Calu3 (cell line): ENCODE measurements at places on chromosomes 1 and 21. TPM values are rescaled to one million over a fixed set of nuclear protein-coding genes. Genes with fewer than 3 reads are reported as not detected.

DNA sequence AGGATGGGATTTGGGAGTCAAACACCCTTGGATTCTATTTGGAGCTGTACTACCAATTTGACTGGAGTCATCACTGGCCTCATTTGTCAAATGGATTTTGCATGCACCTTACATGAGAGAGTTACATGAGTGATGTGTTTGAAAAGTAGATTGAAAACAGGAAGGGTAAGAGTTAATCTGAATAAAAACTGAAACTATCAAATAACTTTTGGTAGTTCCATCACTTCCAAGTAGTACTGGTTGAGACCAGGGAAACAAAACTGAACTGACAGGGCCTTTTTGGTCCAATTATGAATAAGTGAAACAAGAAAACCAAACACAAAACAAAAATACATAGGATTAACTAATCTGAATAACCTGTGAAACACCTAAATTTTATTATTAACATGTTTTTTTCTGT is 30.2 kb downstream of the NUCKS1 start:
- H3K27me3 ChIP-seq, result no peaks in the 10 kb centered on the region
- DNase-seq, result no peak
- peaks cover 27% of the 10 kb centered on the region for H3K4me1 ChIP-seq

GRCh38 chr1:160726498-160727315 is 12.3 kb upstream of the SLAMF7 start:
- no peak overlapping the region for H3K27ac ChIP-seq
- DNase-seq, result peak; percentile 78
- no peaks in the 10 kb centered on the region for H3K4me1 ChIP-seq
- no peaks in the 10 kb centered on the region for H3K36me3 ChIP-seq
- H3K4me3 ChIP-seq, result no peak overlapping the region

DNA sequence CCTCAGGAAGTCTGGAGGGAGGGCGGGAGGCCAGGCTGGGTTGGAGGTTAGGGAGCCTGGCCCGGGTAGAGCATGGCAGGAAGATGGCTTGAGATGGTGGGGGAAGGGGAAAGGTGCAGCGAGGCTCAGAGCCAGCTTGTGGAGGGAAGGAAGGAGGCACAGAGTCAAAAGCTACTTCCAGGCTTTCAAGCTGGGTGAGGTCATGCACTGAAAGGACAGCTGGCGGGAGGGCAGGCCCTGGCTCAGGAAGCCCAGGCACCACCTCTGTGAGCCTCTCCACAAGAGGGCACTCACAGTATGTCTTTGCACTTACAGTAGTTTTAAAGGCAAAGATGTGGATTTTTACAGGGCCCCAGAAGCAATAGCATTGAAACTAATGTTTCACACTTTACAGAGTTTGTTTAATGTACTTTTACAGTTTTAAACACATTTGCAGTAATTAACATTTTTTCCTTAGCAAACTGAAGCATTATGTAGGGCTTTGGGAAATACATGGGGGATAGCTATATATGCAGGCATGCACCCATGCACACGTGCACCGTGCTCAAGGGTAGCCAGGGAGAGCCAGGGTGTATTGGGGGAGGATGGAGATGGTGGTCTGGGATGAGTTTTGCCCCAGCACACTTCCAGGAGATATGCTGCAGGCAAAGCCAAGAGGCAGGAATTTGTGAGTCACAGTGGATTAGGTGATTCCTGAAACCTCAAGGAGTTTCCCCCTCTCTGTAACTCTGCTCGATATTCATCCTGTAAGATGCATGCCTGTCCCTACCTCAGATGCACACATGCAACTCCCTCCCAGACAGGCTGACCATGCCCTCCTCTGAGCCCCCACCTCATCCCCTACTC is 6.1 kb upstream of the ADAM15 start:
- H3K27ac ChIP-seq, result no peak overlapping the region
- H3K4me3 ChIP-seq, result no peak overlapping the region

GRCh38 chr1:161994175-161994668 is 29.4 kb downstream of the OLFML2B start:
- no peaks in the 10 kb centered on the region for H3K36me3 ChIP-seq
- no peaks in the 10 kb centered on the region for H3K4me1 ChIP-seq
- no peak for DNase-seq
- H3K27ac ChIP-seq, result no peak overlapping the region

DNA sequence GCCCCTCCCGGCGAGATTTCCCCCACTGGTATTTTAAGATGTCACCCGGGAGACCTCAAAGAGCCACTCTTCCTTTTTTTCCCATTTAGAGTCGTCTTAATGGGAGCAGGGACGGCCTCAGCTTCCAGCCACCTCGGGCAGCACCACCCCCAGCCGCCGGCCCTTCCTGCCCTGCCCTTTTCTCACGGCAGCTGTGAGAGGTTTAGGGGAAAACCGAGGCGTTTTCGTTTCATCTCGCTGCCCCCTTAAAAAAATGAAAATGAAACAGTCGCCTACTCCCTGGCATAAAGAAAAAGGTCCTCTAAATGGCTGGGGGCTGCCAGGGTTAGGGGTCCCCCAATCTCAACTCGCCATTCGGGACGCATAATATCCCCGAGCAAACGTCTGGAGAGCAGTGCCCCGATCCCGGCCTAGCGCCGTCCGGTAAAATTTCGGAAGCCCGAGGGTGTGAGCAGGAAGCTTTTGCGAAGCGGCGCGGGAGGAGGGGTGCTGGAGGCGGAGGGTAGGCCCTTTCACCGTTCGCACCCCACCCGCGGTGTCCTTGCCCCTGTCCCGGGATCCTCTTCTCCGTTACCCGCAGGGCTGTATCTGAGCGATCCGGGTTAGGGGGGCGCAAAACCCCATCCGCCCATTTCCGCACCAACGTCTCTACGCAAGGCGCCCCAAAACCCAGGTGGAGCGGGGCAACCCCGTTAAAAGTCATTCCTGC is 1.2 kb downstream of the RUNX3 start:
- no peak overlapping the region for H3K4me3 ChIP-seq
- DNase-seq, result no peak
- H3K36me3 ChIP-seq, result no peaks in the 10 kb centered on the region
- H3K4me1 ChIP-seq, result no peaks in the 10 kb centered on the region
- H3K27me3 ChIP-seq, result peaks cover 77% of the 10 kb centered on the region

- peaks cover 6% of the 10 kb centered on the region for H3K36me3 ChIP-seq
- no peaks in the 10 kb centered on the region for H3K27me3 ChIP-seq
- no peak overlapping the region for H3K27ac ChIP-seq
- no peak overlapping the region for H3K4me3 ChIP-seq
- peaks cover 10% of the 10 kb centered on the region for H3K4me1 ChIP-seq
- DNase-seq, result no peak
Measured at GRCh38 chr21:45339421-45340402, 52.0 kb upstream of the POFUT2 start.

Gene TIE1
- not detected in 2 replicates for total RNA-seq

- peaks cover 34% of the 10 kb centered on the region for H3K27me3 ChIP-seq
- no peak overlapping the region for H3K4me3 ChIP-seq
- no peak for DNase-seq
- H3K27ac ChIP-seq, result no peak overlapping the region
- no peaks in the 10 kb centered on the region for H3K4me1 ChIP-seq
Measured at GRCh38 chr1:2796890-2797740, 4.4 kb downstream of the TTC34 start.

Gene SPRR5
- not detected in 2 replicates for total RNA-seq

DNA sequence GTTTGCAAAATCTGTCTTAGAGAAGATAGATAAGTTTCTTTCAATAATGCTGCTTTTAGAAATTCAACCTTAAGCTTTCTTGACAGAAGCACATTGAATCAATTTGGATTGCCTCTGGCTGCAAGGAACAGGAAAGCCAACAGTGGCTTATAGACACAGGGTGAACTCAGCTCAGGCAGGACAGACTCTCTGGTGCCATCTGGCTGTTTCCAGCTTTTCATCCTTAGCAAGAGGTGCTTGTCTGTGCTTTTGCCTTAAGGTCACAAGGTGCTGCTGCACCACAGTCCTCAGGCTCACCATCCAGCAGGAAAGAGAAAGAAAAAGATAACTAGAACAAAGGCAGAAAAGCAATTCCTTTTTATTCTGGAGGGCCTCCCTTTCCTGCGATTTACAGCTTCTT is 93.7 kb upstream of the ETS2 start:
- peak; percentile 11 for DNase-seq
- no peak overlapping the region for H3K4me3 ChIP-seq
- no peaks in the 10 kb centered on the region for H3K4me1 ChIP-seq
- no peaks in the 10 kb centered on the region for H3K36me3 ChIP-seq
- H3K27me3 ChIP-seq, result no peaks in the 10 kb centered on the region
- no peak overlapping the region for H3K27ac ChIP-seq

Gene CFHR4
- total RNA-seq, result not detected in 2 replicates

DNA sequence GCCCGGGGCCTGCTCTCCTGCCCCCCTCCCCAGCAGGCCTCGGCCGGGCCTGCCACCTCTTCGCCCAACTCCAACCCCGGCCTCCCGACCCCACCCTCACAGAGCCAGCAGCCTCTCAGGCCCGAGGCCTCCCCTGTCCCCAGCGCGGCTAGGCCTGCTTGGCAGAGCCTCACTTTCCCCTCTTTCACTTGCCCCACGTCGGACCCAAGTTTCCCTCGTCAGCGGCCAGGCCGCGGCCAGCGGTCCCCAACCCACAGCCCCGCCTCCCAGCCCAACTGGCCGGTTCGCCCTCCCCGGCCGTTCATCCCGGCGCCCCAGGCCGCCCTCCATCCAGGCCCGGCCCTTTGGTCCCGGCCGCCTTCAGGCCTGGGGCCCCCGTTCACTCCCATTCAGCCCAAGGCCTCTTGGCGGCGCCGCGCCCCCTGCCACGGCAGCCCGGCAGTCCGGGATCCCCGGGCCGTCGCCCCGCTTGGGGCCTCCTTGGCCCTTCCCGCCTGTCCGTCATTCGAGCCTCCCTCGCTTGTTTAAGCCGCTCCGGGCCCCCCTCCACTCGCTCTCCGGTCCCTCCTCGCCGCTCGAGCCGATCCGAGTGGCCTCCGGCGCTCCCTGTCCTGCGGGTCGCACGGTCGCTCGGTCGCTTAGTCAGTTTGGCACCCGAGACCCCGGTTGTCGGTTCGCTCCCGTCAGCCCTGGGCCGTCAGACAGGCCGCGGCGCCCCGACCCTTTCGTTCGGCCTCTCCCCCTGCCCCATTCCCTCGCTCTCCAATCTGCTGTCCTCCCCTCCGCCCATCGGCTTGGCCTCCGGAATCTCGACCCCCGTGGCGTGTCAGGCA is 1.4 kb downstream of the LRRC41 start:
- H3K27ac ChIP-seq, result peak overlapping the region; percentile 97
- H3K4me1 ChIP-seq, result peaks cover 32% of the 10 kb centered on the region
- DNase-seq, result peak; percentile 69
- H3K4me3 ChIP-seq, result peak overlapping the region; percentile 99
- H3K36me3 ChIP-seq, result peaks cover 77% of the 10 kb centered on the region

Gene PTPN22
- total RNA-seq, result 0.24 and 0.38 TPM in 2 replicates

DNA sequence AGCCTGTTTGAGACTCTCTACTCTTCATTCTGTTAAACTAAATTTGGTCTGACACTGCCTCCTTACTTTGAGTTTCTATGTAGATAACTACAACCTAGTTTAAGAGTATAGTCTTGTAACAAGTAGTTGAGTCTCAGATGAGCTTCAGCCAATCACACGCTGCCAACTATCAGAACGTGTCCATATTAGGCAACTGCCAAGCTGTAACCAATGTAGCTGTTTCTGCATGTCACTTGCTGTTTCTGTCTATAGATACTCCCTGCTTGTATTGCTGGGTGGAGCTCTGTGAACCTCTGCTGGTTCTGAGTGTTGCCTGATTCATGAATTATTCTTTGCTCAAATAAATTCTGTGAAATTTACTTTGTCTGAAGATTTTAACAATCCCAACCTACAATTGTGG is 452.6 kb upstream of the NR5A2 start:
- H3K27me3 ChIP-seq, result no peaks in the 10 kb centered on the region
- H3K4me1 ChIP-seq, result no peaks in the 10 kb centered on the region
- no peaks in the 10 kb centered on the region for H3K36me3 ChIP-seq
- H3K27ac ChIP-seq, result no peak overlapping the region

DNA sequence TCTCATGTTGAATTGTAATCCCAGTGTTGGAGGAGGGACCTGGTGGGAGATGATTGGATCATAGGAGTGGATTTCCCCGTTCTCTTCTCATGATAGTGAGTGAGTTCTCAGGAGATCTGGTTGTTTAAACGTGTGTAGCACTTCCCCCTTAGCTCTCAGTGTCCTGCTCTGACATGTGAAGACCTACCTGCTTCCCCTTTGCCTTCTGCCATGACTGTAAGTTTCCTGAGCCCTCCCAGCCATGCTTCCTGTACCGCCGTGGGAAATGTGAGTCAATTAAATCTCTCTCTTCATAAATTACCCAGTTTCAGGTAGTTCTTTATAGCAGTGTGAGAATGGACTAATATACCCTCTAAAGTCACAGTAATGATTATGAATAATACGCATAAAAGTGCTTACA is 248.4 kb upstream of the LRRC7 start:
- DNase-seq, result no peak
- H3K27me3 ChIP-seq, result no peaks in the 10 kb centered on the region
- no peak overlapping the region for H3K4me3 ChIP-seq
- no peaks in the 10 kb centered on the region for H3K36me3 ChIP-seq
- H3K4me1 ChIP-seq, result no peaks in the 10 kb centered on the region
- no peak overlapping the region for H3K27ac ChIP-seq

GRCh38 chr1:214470132-214470531 is 81.3 kb downstream of the PTPN14 start:
- no peak overlapping the region for H3K4me3 ChIP-seq
- DNase-seq, result no peak
- H3K4me1 ChIP-seq, result peaks cover 76% of the 10 kb centered on the region

DNA sequence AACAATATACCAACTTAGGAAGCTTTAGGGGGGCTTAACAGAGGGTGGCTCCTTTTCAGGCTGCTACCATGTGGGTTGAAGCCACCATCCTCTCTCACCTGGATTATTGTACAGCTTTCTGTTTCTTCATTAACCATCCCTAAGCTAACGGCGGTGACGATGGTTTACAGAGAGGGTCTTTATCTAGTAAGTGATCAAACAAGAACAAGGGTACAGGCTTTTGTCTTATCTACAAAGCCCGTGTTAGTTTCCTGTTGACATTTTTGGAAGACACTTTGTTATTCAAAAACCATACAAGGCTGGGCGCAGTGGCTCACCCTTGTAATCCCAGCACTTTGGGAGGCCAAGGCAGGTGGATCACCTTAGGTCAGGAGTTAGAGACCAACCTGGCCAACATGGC is 20.4 kb downstream of the SLC25A33 start:
- H3K4me1 ChIP-seq, result no peaks in the 10 kb centered on the region
- no peak for DNase-seq
- no peaks in the 10 kb centered on the region for H3K27me3 ChIP-seq
- no peak overlapping the region for H3K4me3 ChIP-seq
- peaks cover 32% of the 10 kb centered on the region for H3K36me3 ChIP-seq

GRCh38 chr1:57309630-57310029 is 114.2 kb downstream of the DAB1 start:
- no peaks in the 10 kb centered on the region for H3K36me3 ChIP-seq
- H3K4me1 ChIP-seq, result no peaks in the 10 kb centered on the region
- DNase-seq, result no peak
- H3K27me3 ChIP-seq, result no peaks in the 10 kb centered on the region
- no peak overlapping the region for H3K27ac ChIP-seq
- H3K4me3 ChIP-seq, result no peak overlapping the region

- H3K4me1 ChIP-seq, result peaks cover 8% of the 10 kb centered on the region
- peaks cover 14% of the 10 kb centered on the region for H3K27me3 ChIP-seq
- no peak overlapping the region for H3K27ac ChIP-seq
- DNase-seq, result peak; percentile 86
- no peaks in the 10 kb centered on the region for H3K36me3 ChIP-seq
Measured at GRCh38 chr1:150168960-150169601, 19.4 kb downstream of the PLEKHO1 start.

- H3K27me3 ChIP-seq, result no peaks in the 10 kb centered on the region
- no peak overlapping the region for H3K27ac ChIP-seq
- no peak overlapping the region for H3K4me3 ChIP-seq
- no peaks in the 10 kb centered on the region for H3K36me3 ChIP-seq
- peaks cover 22% of the 10 kb centered on the region for H3K4me1 ChIP-seq
Measured at GRCh38 chr1:42000766-42001165, 82.0 kb upstream of the HIVEP3 start.
